Heart right ventricle (tissue), 16 donors: ENCODE measurements at places on chromosomes 12 and 14. TPM values are rescaled to one million over a fixed set of nuclear protein-coding genes. Genes with fewer than 3 reads are reported as not detected.

DNA sequence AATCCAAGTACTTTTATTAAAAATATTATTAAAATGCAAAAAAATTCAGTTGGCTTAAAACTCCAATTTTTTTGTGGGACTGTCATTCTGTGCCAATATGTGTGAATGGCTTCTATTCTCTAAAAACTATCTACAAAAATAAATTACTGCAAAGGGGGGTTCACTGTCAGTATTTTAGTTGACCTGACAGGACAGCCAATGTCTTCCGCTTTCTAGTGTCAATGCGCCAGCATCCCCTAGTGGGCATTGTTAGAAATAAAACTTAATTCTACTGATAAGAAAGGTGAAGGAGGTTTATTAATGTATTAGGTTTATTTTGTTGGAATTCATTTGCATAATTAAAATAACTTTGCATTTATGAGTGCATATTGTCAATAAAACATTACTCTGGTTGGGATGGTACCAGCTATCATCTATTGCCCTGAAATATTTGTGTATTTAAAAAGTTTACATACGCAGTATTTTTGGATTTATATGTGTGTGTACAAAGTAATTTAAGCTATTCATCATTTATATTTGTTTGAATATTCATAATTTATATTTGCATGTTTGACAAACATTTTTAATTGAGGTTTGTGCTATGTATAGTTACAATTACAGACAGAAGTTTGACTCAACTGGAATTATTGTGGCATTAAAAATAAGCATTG is 527.2 kb downstream of the FLRT2 start:
- DNase-seq = no peak

DNA sequence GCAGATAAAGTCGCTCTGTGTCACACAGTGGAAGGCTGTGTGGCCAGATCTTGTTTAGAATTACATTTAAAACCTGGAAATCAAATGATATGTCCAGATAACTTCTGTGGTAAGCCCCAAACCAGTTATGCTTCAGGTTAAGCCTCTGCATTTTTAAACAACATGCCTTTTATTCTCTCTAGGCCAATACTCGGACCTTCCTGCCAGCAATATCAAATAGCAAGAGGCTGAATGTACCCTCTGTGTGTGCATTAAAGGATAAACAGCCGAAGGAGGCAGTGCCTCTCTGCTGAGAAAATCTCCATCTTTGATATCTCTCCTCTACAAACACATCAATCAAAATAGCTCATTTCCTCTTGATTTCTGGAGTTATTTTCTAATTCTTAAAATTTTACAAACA is 67.1 kb upstream of the TMEM260 start:
- DNase-seq = no peak

GRCh38 chr14:75578786-75579337 is 442 bp downstream of the FLVCR2 start:
- peak; percentile 30 for DNase-seq

The CD9 gene
- total RNA-seq = 64.1 TPM

DNA sequence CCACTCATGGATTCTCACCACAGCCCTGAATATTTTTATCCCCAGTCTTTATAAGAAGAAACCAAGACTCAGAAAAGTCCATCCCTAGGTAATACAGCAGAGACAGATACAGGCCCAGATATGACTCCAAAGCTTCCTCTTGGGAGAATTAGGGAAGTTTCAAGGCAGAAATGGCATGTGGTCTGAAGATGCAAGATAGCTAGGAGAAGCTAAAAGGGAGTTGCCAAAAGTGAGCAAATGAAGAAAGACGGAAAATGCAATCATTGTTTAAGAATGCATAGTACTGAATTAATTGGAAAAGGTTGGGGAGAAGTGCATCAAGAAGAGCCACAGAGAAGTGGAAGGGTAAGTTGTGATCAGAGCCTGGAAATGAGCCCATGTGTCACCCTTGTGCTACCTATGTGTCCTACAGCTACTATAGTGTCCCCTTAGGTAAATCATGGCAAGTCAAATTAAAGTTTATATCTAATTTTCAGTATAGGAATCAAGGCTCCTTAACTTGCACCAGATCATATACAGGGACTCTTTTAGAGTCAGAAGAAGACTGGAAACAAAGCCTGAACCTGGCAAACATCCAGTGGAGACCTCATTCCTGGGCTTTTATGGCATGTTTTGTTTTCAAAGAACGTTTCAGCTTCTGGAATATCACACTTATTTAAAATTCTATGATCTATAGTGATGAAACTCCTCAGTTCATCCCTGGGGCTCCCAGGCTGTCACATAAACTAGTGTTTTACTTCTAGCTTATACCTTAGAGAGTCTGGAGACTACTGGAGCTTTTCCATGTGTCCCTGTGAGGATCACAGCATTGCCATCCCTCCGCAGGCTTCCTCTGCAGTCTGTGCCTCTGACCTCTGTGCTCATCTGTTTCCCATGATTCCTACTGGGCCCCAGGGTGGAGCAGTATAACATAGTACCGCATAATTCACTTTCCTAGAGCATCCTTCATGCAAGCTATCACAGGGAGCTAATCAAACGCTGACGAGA is 189.0 kb upstream of the CDKN3 start:
- DNase-seq = no peak

GRCh38 chr12:81150382-81150781 is 72.5 kb downstream of the ACSS3 start:
- no peak for DNase-seq

The NINJ2 gene
- total RNA-seq = 8.1 TPM

- no peak for DNase-seq
Observed at GRCh38 chr12:104048811-104049210, 1.2 kb downstream of the GLT8D2 start.

- no peak for DNase-seq
Observed at GRCh38 chr12:49553512-49554088, 14.3 kb downstream of the MCRS1 start.

The GDF3 gene
- total RNA-seq = not detected

GRCh38 chr14:50047274-50047676 is 69.1 kb downstream of the VCPKMT start:
- DNase-seq = peak; percentile 57

The EFS gene
- total RNA-seq = 2.2 TPM

- no peak for DNase-seq
Observed at GRCh38 chr14:80927083-80927989, 14.2 kb downstream of the CEP128 start.

DNA sequence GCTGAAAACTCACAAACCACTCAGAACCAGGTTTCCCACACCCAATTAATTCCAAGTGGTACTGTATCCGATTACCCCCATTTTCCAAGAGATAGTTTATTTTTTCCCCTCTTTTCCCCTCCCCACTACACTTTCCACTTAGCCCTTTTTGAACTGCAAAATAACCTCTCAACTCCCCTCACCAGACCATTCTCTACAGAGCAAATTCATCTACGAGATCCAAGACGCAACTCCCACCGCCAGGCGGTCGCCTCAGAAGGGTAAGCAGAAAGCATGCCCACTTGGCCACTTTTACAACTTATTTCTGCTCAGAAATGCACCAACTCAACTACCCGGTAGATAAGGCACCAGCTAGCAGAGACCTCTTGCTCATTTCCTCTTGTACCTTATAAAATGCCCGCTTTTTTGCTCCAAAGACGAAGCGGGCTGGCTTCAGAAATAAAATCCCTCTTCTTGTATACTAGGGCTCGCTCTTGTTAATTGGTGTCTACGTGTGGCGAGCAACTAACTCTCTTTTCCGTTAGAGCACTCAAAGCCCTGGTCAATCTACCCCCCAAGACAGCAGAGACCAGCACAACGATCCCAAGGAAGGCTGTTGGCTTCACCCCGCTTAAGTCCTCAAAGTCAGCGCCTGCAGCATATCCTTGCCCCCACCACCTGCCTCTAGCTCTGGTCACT is 910 bp upstream of the SRP54 start:
- DNase-seq = no peak

The ADAM21 gene
- not detected for total RNA-seq

GRCh38 chr14:74238974-74239847 is at the start of gene VSX2:
VSX2 (plus strand) TSS chr14:74239449; CDS start chr14:74239562, 113 bp downstream.
- no peak for DNase-seq

- DNase-seq = no peak
Observed at GRCh38 chr12:29781705-29782266, 2.0 kb downstream of the TMTC1 start.

DNA sequence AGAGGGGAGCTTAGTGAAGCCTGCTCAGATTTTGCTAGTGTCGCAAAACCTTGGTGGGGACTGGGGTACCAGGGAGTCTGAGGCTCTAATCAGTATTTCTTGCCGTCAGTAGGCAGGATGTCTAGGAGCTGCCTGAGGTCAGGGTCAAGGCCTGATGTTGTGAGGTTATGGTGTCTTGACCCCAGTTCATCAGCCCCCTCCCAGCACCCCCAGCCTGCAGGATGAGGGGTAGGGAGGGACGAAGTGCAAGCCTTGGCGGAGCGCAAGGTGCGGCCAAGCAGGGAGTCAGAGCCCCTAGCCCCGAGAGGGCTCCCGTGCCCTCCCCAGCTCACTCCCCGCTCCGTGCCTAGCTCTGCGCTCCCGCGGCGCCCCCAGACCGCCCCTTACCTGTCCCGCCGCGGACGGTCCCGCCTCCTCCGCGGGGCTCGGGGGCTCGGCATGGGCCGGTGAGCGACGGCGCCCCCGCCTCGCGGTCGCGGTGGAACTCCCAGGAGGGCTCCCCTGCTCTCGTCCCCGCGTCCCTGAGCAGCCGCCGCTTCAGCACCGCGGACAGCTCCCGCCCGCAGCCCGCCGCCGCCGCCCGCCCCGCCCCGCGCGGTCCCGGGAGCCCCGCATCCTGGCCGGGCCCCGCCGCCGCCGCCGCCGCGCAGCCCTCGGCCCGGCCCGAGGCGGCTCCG is 347 bp downstream of the SYNDIG1L start:
- DNase-seq = peak; percentile 50

- no peak for DNase-seq
Observed at GRCh38 chr12:8018666-8019581, 13.6 kb upstream of the FOXJ2 start.

- DNase-seq = no peak
Observed at GRCh38 chr12:18919871-18920511, 182.1 kb downstream of the CAPZA3 start.

GRCh38 chr12:67677166-67677565 is 28.6 kb downstream of the DYRK2 start:
- DNase-seq = no peak

- no peak for DNase-seq
Observed at GRCh38 chr14:28348797-28349196, 417.8 kb upstream of the FOXG1 start.

- DNase-seq = no peak
Observed at GRCh38 chr14:72666610-72667009, 227.3 kb downstream of the DPF3 start.

The SLC16A7 gene
- 136 TPM for total RNA-seq

- no peak for DNase-seq
Observed at GRCh38 chr14:105267820-105268548, 19.7 kb downstream of the BTBD6 start.

GRCh38 chr14:55129428-55130195 is 560 bp downstream of the LGALS3 start:
- peak; percentile 73 for DNase-seq

The NUMB gene
- total RNA-seq = 31.0 TPM

The GALC gene
- 17.6 TPM for total RNA-seq

- no peak for DNase-seq
Observed at GRCh38 chr12:81683881-81684280, 75.3 kb downstream of the PPFIA2 start.

The CABP1 gene
- total RNA-seq = 2.0 TPM

The ZNF219 gene
- total RNA-seq = 39.9 TPM

DNA sequence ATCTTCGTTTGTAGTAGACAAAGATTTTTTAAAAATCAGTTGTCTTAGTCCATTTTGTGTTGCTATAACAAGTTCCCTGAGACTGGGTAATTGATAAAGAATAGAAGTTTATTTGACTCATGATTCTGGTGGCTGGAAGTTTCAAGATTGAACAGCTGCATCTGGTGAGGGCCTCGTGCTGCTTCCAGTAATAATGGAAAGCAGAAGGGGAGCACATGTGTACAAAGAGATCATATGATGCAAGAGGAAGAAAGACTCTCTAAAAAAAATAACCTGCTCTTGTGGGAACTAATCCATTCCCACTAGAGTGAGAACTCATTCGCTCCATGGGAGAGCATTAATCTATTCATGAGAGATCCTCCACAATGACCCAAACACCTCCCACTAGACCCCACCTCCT is 24.8 kb downstream of the MUCL1 start:
- no peak for DNase-seq

DNA sequence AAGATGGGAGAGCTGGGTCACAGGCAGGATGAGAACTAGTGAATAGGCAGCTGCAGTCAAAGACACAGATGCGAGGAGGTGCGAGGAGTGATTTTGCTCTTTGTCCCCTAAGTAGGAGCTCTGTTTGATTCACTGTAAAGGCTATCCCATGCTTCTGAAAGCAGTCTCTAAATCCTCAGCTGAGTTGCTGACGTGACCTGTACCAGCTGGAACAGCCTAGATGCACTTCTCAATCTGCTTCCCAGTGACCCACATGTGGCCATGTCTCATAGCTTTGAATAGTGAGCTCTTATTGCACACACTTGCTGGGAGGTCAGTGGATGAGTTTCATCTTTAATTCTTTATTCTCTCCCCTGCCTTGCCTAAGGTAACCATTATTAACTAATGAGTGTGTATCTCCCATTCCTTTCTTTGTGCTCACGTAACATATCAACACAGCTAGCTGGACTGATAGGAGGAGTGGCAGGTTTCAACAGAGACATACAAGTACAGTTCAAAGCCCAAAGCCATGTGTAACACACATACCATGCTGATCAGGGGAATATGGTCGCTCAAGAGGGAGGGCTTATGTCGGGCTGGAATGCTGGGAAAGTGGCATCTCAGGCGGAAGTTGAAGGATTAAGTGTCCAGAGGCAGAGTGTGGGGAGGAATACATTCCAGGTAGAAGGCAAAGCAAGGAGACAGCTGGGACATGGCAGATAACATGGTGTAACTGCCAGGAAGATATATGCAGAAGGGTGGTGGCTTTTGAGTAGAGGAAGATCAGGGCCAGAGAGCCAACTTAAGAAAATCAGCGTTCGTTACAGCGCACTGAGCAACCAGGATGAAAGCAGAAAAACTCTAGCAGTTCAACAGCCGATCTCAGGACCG is 15.4 kb upstream of the YY1 start:
- no peak for DNase-seq

DNA sequence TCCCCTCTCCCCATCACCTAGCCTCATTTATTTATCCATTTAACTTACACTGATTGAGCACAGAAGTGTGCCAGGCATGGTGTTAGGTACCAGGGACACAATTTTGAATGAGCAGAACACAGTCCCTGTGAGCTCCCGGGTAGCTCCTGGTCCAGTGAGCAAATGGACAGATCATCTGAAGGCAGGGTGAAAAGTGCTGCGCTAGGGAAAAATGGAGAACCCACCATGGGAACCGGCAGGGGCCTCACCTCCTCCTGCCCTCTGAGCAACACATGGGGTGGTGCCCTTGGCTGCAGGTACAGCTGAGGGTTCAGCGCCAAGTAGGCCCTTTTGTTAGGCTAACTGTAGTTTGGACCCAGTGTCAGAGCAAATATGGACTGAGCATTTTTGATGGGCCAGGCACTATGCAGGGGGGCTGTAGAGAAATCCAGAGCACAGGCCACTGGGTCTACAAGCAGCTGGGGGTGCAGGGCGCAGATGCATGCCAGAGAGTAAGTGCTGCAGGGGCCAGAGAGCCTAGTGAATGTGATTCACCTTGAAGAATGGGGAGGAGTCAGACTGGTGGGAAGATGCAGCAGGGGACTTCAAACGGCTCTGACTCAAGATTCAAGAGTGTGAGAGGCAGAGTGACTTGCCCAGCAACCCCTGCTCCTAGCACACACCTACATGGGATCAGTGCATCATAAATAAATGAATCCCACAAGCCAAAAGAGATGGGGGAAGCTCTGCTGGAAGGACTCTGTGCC is 28.2 kb downstream of the LTBP2 start:
- DNase-seq = no peak

- no peak for DNase-seq
Observed at GRCh38 chr12:101436136-101436535, 28.6 kb upstream of the ARL1 start.

The TOMM20L gene
- total RNA-seq = not detected
